Activated naive CD4-positive, alpha-beta T cell treated with anti-CD3 and anti-CD28 coated beads, Interleukin-2, amount 10 ng/mL, durations not matched to agents 7 days and 5 days (primary cell): ENCODE measurements at places on chromosomes 6 and 20.
A peak's percentile ranks its signal among the peaks of the same experiment; 100 is the strongest.

GRCh38 chr6:21375151-21376116 is 218.1 kb upstream of the SOX4 start:
- DNase-seq = no peak
- no peaks in the 10 kb centered on the region for H3K36me3 ChIP-seq
- H3K4me3 ChIP-seq = no peak overlapping the region

- no peak overlapping the region for H3K4me3 ChIP-seq
- no peak overlapping the region for H3K27ac ChIP-seq
- H3K27me3 ChIP-seq = peaks cover 36% of the 10 kb centered on the region
- peaks cover 7% of the 10 kb centered on the region for H3K4me1 ChIP-seq
- no peak for DNase-seq
Measured at GRCh38 chr6:35483893-35484645, 12.8 kb downstream of the TEAD3 start.

GRCh38 chr6:617456-618100 is 39.3 kb downstream of the HUS1B start:
- H3K36me3 ChIP-seq = peaks cover 30% of the 10 kb centered on the region
- H3K4me1 ChIP-seq = no peaks in the 10 kb centered on the region
- H3K4me3 ChIP-seq = no peak overlapping the region

- no peaks in the 10 kb centered on the region for H3K36me3 ChIP-seq
- no peak overlapping the region for H3K4me3 ChIP-seq
- DNase-seq = no peak
- no peaks in the 10 kb centered on the region for H3K4me1 ChIP-seq
Measured at GRCh38 chr6:79431537-79431933, 105.7 kb downstream of the LCA5 start.

DNA sequence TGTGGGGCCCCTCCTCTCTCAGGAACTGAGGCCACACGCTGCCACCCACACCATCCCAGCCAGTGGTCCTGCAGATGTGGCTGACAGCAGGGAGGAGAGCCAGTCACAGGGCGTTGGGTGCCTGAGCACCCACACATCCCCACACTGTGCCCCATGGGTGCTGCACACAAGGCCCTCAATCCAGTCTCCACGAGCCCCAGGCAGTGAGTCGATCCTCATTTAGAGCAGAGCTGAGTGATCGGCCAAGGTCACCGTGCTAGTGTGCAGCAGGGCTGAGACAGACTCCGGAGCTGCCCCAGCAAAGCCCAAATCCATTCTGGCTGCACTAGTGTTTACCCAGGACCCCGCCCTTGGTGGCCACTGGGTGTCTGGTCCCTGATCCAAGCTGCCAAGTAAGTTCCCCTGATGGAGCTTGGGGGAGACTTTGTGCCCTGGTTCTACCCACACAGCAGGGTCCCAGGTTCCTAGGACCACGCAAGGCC is 9.0 kb downstream of the C20orf203 start:
- no peaks in the 10 kb centered on the region for H3K36me3 ChIP-seq
- DNase-seq = no peak
- peaks cover 5% of the 10 kb centered on the region for H3K4me1 ChIP-seq
- H3K27me3 ChIP-seq = no peaks in the 10 kb centered on the region

- peaks cover 33% of the 10 kb centered on the region for H3K27me3 ChIP-seq
- H3K27ac ChIP-seq = no peak overlapping the region
- peaks cover 4% of the 10 kb centered on the region for H3K4me1 ChIP-seq
- no peak for DNase-seq
- H3K36me3 ChIP-seq = no peaks in the 10 kb centered on the region
Measured at GRCh38 chr6:167139761-167140160, 16.9 kb downstream of the CCR6 start.

GRCh38 chr6:20911712-20912111 is 377.5 kb downstream of the CDKAL1 start:
- no peak overlapping the region for H3K4me3 ChIP-seq
- no peak for DNase-seq
- no peaks in the 10 kb centered on the region for H3K4me1 ChIP-seq
- H3K36me3 ChIP-seq = peaks cover 2% of the 10 kb centered on the region

- no peak overlapping the region for H3K4me3 ChIP-seq
- no peak overlapping the region for H3K27ac ChIP-seq
- DNase-seq = no peak
- H3K4me1 ChIP-seq = peaks cover 34% of the 10 kb centered on the region
- no peaks in the 10 kb centered on the region for H3K36me3 ChIP-seq
- H3K27me3 ChIP-seq = peaks cover 42% of the 10 kb centered on the region
Measured at GRCh38 chr6:157552081-157552747, 171.2 kb downstream of the ZDHHC14 start.

GRCh38 chr6:89584539-89584938 is 54.0 kb downstream of the LYRM2 start:
- no peak for DNase-seq
- no peaks in the 10 kb centered on the region for H3K36me3 ChIP-seq
- H3K4me3 ChIP-seq = no peak overlapping the region
- no peaks in the 10 kb centered on the region for H3K4me1 ChIP-seq
- H3K27me3 ChIP-seq = peaks cover 11% of the 10 kb centered on the region

- no peaks in the 10 kb centered on the region for H3K4me1 ChIP-seq
- no peaks in the 10 kb centered on the region for H3K27me3 ChIP-seq
Measured at GRCh38 chr6:117194978-117195377, 70.4 kb upstream of the VGLL2 start.

- no peak for DNase-seq
- peaks cover 31% of the 10 kb centered on the region for H3K4me1 ChIP-seq
- no peak overlapping the region for H3K27ac ChIP-seq
- peaks cover 90% of the 10 kb centered on the region for H3K27me3 ChIP-seq
- no peak overlapping the region for H3K4me3 ChIP-seq
Measured at GRCh38 chr20:62725596-62726268, 17.1 kb downstream of the NTSR1 start.

DNA sequence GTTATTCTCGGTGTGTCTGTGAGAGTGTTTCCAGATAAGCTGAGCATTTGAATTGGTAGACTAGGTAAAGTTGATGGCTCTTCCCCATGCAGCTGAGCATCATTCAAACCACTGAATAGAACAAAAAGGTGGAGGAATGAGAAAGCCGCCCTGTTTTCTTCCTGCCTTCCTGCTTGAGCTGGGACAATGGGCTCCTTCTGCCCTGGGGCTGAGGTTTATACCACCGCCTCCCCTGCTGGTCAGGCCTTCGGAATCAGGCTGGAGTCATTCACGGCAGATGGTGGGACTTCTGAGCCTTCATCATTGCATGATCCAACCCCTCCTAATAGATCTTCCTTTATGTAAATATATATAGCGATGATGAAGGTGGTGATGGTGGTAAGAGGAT is 124.9 kb downstream of the ANKRD60 start:
- peaks cover 24% of the 10 kb centered on the region for H3K27me3 ChIP-seq
- no peak for DNase-seq
- H3K4me1 ChIP-seq = no peaks in the 10 kb centered on the region
- H3K27ac ChIP-seq = peak overlapping the region; percentile 16
- H3K4me3 ChIP-seq = no peak overlapping the region

DNA sequence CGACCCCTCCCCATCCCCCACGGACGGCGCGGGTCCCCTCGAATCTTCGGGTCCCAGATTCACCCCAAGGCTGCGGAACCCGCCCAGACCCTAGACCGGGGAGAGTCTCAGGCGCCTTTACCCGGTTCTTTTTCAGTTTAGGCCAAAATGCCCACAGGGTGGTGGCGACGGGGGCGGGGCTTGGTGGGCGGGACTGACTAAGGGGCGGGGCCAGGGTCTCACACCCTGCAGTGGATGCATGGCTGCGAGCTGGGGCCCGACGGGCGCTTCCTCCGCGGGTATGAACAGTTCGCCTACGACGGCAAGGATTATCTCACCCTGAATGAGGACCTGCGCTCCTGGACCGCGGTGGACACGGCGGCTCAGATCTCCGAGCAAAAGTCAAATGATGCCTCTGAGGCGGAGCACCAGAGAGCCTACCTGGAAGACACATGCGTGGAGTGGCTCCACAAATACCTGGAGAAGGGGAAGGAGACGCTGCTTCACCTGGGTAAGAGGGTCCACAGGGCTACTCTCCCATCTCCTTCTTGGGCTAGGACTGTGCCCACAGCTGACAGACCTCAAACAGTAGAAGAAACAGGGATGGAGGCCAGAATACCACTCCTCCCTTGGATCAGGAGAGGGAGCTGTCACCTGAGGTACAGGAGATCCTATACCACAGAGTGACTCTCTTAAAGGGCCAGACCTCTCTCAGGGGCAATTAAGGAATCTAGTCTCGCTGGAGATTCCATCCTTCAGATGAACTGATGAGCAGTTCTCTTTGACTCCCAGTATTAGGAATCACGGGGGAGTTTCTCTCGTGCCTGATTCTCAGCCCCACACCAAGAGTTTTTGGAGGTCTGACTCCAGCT is 942 bp downstream of the HLA-E start:
- peak; percentile 90 for DNase-seq
- H3K4me1 ChIP-seq = peaks cover 57% of the 10 kb centered on the region
- H3K36me3 ChIP-seq = peaks cover 58% of the 10 kb centered on the region
- H3K27ac ChIP-seq = peak overlapping the region; percentile 100
- H3K4me3 ChIP-seq = peak overlapping the region; percentile 99
- H3K27me3 ChIP-seq = peaks cover 14% of the 10 kb centered on the region

DNA sequence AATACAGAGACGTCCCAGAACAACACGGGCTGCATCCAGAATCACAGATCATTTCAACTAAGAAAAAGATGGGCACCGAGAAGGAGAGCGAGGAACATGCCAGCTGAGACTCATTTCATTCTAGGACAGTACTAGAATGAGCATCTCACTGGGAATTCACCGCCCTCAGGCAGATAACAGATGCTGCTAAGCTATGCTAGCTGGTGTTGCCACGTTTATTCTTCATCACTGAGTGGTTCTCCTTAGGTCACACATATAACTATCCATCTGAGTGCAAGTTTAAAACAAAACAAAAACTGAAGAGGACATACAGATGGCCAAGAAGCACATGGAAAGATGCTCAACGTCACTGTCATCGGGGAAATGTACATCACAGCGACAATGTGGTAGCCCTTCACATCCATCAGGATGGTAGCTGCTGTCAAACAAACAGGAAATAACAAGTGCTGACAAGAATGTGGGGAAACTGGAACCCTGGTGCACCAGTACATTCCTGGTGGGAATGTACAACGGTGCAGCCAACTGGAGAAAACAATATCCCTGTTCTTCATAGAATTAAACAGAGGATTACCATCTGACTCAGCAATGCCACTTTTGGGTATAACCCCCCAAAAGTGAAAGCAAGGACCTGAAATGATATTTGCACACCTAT is 97.6 kb downstream of the SLC22A23 start:
- DNase-seq = no peak
- no peak overlapping the region for H3K4me3 ChIP-seq
- H3K36me3 ChIP-seq = no peaks in the 10 kb centered on the region
- H3K4me1 ChIP-seq = peaks cover 21% of the 10 kb centered on the region

GRCh38 chr6:92538275-92538674 is 881.1 kb downstream of the EPHA7 start:
- no peak for DNase-seq
- H3K36me3 ChIP-seq = no peaks in the 10 kb centered on the region
- no peak overlapping the region for H3K4me3 ChIP-seq
- H3K4me1 ChIP-seq = no peaks in the 10 kb centered on the region
- H3K27ac ChIP-seq = no peak overlapping the region

- no peaks in the 10 kb centered on the region for H3K36me3 ChIP-seq
- DNase-seq = peak; percentile 78
- no peak overlapping the region for H3K27ac ChIP-seq
- peaks cover 5% of the 10 kb centered on the region for H3K4me1 ChIP-seq
- H3K4me3 ChIP-seq = no peak overlapping the region
Measured at GRCh38 chr20:59403261-59403961, 103.0 kb downstream of the EDN3 start.

DNA sequence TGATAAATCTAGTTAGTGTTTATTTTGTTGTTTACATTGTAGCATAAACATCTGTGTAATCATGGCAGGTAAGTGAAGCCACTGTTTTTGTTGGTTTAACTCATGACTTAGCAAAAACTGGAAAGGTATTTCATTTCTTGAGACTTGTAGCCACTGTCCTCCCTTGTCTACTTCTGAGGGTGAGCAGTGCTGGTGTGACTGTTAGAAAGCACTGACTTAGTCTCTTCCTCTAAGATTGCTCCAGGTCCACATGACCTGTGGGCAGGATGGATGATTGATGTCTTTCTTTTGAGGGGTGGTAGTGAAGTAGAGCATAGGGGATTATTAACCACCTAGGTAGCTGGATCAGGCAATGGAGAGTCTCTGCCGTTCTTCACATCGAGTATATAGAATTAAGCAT is 203.8 kb downstream of the ARID1B start:
- no peak for DNase-seq
- peaks cover 3% of the 10 kb centered on the region for H3K27me3 ChIP-seq
- H3K4me3 ChIP-seq = no peak overlapping the region
- no peaks in the 10 kb centered on the region for H3K36me3 ChIP-seq
- no peak overlapping the region for H3K27ac ChIP-seq

- no peaks in the 10 kb centered on the region for H3K36me3 ChIP-seq
- DNase-seq = no peak
- no peak overlapping the region for H3K4me3 ChIP-seq
Measured at GRCh38 chr20:8867038-8867740, 201.7 kb upstream of the PLCB4 start.

GRCh38 chr6:144835322-144835973 is 550.3 kb downstream of the UTRN start:
- H3K27me3 ChIP-seq = no peaks in the 10 kb centered on the region
- H3K36me3 ChIP-seq = peaks cover 62% of the 10 kb centered on the region
- no peak overlapping the region for H3K27ac ChIP-seq
- H3K4me1 ChIP-seq = no peaks in the 10 kb centered on the region

- no peak overlapping the region for H3K27ac ChIP-seq
- peaks cover 59% of the 10 kb centered on the region for H3K27me3 ChIP-seq
- DNase-seq = no peak
- H3K4me3 ChIP-seq = no peak overlapping the region
- no peaks in the 10 kb centered on the region for H3K36me3 ChIP-seq
Measured at GRCh38 chr6:33140556-33140955, 51.7 kb downstream of the COL11A2 start.

DNA sequence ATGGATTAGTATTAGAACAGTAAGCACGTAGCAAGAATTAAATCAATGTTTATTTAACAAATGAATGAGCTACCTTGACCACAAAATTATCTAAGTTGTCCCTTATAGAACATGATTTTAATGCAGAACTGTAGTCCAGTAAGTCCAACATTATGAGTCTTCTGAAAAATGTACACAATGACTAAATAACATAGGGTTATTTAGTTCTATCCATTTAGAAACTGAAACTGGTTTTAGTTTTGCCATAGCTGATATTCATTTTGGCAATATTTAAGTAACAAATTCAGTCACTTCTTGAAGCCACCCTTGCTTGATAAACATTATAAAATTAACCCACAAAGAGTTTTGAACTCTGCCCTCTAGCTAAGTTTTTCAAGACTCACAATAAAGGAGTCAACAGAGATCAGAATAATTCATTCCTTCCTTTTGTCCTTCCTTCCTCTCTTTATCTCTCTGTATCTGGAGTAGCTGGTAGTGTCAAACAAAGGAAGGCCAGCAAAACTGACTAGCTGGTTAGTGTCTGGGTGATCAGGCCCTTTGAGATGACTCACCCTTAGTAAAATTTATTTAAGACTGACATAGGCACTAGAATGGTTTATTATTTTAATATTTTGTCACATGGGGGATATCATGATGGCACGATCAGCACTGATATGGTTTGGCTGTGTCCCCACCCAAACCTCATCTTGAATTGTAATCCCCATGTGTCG is 115.1 kb downstream of the BTBD9 start:
- no peak overlapping the region for H3K4me3 ChIP-seq
- peaks cover 13% of the 10 kb centered on the region for H3K36me3 ChIP-seq
- DNase-seq = no peak
- H3K27me3 ChIP-seq = no peaks in the 10 kb centered on the region
